Activated gamma-delta T cell treated with anti-CD3 and anti-CD28 coated beads, Interleukin-2, amount 50 U/mL, for 16 hours (primary cell): ENCODE measurements at places on chromosomes 12 and 14.

DNA sequence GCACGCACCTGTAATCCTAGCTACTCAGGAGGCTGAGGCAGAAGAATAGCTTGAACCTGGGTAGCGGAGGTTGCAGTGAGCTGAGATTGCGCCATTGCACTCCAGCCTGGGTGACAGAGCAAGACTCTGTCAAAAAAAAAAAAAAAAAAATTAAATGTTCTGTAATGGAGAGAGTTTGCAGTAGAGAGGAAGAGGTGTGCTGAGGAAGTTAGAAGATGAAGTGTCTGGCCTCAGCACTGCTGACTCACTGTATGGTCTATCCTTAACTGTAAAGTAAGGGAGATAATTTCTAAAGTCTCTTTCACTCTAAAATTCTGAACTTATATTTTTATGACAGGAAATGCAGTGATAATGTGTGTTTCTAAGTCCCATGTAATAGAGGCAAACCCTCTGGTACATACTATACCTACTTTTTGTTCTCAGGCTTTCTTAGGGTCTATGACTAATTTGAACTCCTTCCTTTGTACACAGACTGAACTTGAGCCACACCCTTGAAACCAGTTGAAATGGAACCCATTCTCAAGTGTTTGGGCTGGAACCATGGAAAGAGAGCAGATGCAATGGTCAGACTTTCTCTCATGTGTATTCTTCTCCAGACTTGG is 278.1 kb upstream of the FAR2 start:
- no peak for DNase-seq

GRCh38 chr12:54932691-54933090 is 51.9 kb downstream of the TESPA1 start:
- DNase-seq, result no peak

- DNase-seq, result no peak
Measured at GRCh38 chr12:54882079-54882478, 27.8 kb downstream of the MUCL1 start.

DNA sequence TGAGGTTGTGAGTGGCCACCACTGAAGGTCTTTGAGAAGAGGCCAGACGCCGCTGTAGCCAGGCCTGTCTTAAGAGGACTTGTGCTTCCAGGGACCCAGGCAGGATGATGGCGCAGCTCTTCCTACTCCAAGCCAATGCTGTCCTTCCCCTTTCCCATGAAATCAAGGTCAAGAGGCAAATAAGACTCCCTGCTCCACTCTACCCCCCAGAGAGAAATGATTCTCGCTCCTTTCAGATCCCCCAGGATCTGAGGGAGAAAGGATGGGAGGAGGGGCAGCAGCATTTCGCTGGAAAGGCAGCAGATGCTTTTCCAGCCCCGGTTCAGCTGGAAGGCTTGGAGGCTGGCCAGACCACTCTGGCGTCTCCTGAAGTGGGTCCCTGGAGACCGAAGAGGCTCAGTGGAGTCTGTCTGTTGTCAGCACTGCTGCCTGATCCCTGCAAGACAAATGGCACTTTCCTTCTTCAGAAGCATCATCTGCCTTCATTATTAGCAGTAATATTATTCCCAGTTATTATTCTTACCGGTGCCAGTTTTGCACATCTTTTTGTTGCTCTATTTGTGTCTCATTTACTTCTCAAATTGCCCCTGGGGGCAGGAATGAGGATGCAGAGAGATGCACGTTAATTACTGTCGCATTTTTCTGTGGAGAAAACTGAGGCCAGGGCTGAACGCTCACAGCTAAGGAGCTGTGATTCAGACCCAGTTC is 51.4 kb downstream of the C14orf132 start:
- no peak for DNase-seq

GRCh38 chr12:41983394-41983793 is 161.3 kb downstream of the GXYLT1 start:
- no peak for DNase-seq

- no peak for DNase-seq
Measured at GRCh38 chr12:108691998-108692808, 39.1 kb downstream of the CORO1C start.

DNA sequence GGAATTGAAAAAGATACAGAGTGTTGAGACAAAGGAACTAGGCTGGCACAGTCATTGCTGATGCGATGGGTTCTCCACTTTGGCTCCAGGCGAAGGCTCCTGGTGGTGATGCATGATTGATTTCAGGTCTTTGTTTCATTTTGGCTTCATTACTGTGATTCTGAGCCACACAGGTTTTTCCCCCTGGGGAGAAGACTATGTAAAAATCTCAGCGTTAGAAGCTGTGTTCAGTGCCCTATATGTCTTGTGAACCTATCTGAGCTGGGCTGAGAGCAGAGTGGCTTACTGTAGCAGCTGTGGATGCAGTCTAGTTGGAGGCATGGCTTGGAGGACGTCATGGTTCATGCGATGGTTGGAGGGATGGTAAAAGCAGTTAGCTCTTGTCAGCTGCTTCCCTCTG is 54.0 kb downstream of the GPATCH2L start:
- no peak for DNase-seq

GRCh38 chr12:59075968-59076490 is 155.7 kb upstream of the LRIG3 start:
- DNase-seq, result no peak

GRCh38 chr14:55814873-55815272 is 234.9 kb downstream of the KTN1 start:
- DNase-seq, result no peak

DNA sequence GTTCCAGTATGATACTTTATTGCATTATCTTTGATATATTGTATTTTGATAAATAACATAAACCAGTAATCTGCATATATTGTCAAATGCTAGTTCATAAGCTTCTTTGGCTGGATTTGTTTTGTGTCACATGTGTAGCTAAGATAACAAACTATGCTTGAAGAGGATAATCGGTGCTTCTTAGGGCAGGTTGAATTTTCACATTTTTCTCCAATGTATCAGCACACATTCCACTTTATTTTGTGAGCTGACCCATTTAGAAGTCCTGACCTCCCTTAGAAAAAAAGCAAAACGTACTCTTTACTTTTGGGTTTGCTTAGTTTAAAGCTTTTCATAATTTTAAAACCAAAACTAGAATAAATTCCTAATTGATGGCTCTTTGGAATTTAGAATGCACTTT is 277.7 kb upstream of the DDHD1 start:
- DNase-seq, result no peak

DNA sequence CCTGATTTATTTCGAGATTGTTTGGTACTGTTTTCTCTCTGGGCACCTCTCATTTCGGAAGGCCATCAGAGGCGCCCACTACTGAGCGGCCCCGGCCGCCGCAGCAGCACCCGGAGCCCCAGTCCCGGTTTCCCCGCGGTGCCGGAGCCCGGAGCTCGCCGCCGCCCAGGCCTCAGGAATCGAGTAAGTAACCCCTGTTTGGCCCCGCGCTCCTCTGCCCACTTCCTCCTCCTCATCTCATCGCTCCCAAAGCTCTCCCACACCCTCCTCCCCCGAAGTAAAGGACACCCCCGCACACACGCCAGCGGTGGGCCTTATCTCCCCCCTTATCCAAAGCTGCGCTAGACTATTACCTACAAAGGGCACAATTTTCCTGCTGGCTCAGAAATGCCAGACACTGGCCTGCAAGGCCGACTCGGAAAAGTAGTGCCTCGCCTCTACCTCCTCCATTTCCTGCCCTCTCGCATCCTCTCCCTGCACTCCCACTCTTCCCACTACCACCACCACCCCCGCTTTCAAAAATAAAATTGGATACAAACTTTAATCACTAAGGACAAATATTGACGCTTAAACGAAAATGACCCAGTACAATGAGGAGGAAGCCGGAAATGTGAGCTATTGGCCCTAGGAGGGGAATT is 637 bp upstream of the FOXG1 start:
- DNase-seq, result no peak

DNA sequence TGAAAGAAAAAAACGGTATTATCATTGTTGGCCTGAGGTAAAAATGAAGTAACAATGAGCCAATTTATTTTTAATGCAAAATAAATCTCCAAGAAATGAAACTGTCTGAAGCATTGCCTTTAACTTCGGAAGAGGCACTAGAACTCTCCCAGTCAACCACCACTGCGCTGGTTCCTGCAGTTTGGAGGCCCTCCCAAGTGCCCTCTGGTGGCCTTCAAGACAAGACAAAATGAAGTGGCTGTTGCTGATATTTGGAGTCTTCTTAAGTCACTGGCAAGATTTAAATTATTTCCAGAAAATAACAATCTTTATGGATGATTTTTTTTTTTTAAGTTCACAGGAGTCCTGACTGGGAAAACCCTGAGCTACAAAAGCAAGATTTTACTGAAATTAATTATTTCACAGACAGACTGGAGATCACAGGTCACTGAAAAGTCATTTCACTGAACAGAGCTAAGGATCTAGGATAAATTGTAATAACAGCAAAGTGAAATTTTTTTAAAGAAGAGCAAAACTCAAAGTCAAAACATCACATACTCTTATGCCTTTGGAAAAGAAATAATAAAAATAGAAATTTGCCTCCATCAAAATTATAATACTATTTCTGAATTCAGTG is 58.2 kb downstream of the DICER1 start:
- DNase-seq, result no peak

GRCh38 chr12:132384916-132385774 is 55.8 kb upstream of the GALNT9 start:
- no peak for DNase-seq

GRCh38 chr12:7369274-7369729 is 65.4 kb downstream of the ACSM4 start:
- no peak for DNase-seq

DNA sequence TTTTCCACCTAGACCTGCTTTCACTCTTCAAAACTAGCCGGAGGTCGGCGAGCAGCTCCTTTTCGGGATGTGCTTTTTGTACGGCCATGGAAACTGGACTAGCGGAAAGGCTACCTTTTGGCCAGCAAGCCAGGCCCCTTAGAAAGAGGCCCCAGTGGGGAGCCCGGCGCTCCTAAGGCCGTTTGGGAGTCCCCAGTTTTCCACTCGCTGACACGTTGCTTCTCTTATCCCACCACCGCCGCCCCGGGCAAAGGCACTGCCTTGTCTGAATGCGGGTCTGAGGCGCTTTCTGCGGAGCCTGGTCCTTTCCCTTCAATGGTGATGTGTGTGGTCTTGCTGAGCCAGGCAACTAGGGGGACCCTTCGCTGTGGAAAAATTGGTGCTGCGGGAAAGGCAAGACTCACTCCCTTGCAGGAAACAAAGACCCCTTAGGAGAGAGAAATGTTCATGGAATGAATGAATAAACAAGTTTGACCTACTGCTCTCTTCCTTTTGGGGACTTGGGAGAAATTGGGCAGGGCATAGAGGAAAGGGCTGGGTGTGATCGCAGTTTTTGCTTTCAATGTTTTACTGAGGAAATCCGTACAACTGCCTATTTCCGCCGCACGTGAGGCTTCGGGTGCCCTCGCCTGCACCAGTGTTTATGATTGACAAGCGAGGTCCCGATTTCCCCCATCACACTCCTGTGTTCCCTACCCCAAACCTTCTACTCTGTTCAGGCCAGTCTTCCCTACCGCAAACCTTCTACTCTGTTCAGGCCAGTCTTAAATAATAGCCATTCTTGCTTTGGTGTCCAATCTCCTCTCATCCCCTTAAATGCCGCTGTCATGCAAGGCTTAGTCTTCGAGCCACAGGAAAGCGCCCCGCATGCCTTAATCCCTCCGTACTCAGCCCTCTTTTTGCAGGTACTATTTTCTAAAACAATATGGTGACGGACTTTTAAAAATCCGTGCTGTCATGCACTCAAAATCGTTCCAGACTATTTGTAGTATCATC is 1.0 kb upstream of the SLC38A2 start:
- DNase-seq, result no peak

DNA sequence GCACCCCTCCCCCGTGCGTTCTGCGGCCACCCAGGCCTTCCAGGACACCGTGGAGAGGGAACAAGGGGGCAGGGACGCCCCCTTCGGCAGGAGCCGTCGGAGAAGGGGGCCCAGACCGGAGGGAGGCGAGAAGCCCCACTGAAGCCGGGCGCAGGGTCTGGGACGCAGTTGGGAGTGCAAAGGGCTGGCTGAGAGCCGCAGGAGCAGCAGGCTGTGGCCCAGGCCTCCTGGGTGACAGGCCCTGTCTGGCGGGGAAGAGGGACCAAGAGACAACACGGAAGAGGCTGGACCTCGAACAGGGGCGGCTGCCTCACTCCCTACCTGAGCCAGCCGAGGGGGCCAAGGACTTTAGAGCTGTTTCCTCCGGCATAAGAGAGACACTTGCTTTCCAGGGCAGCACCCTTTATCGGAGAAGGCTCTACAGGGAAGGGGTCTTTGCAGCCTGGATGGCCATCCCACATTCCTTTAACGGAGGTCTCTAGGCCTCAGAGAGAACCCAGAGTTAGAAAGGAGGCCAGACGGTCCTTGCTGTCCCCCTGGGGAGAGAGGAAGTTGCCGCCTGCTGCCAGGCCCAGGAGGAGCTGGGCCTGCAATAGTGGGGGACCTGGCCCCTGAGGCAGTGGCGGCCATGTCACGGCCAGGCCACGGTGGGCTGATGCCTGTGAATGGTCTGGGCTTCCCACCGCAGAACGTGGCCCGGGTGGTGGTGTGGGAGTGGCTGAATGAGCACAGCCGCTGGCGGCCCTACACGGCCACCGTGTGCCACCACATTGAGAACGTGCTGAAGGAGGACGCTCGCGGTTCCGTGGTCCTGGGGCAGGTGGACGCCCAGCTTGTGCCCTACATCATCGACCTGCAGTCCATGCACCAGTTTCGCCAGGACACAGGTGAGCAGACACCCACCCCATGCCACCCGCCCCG is 1.3 kb downstream of the DTX1 start:
- no peak for DNase-seq

DNA sequence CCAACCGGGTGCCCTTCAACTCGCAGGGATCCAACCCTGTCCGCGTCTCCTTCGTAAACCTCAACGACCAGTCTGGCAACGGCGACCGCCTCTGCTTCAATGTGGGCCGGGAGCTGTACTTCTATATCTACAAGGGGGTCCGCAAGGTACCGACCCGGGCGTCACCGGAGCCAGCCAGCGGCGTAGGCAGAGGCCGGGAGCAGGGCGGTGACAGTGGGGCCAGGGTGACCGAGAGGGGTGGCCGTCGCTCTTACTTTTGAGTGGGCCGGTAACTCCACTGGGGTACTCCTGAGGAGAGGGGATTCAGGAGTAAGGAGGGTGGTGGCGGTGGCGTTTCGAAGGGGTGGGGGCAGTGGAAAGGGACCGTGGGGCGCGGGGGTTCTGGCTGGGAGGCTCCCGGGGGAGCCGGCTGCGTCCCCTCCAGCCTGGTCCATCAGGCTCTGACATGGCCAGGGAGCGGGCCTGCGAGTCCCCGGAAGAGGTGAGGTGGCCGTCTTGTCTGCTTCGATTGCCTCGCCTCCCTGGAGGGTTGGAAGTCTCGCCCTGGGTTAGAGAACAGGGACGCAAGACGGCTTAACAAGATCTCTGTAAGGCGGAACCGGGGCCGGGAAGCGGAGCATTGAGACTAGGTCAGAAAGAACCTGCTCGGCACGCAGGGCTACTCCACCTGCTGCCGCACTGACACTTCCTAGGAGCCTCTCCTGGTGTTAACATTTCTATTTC is 491 bp downstream of the WDR20 start:
- DNase-seq, result peak; percentile 2

GRCh38 chr12:45125997-45126396 is 75.1 kb upstream of the DBX2 start:
- no peak for DNase-seq

GRCh38 chr14:51157012-51157411 is 62.1 kb upstream of the TRIM9 start:
- no peak for DNase-seq

GRCh38 chr14:102923925-102924486 is 1.5 kb downstream of the AMN start:
- no peak for DNase-seq

GRCh38 chr12:109916045-109916444 is 16.0 kb downstream of the TCHP start:
- DNase-seq, result no peak
